ENCODE measurements at places on chromosomes 1 and 21.

DNA sequence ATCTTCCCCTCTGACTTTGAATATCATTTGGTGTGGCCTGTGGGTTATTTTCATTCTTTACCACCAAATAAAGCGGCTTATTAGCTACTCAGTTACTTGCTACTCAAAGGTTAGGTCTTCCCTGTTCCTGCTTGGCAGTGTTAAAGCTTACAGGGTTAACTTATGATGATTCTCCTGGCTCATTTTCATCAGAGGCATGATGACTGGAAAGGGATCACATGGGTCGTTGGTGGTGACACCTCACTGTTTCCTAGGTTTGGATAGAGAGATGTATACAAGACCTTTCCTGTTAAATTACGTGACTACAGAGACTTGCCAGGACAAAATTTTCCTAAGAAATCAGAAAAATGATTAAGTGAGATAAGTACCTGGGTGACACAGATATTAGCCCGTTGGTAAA is 27.4 kb downstream of the MRPS6 start:
- no peak for DNase-seq

DNA sequence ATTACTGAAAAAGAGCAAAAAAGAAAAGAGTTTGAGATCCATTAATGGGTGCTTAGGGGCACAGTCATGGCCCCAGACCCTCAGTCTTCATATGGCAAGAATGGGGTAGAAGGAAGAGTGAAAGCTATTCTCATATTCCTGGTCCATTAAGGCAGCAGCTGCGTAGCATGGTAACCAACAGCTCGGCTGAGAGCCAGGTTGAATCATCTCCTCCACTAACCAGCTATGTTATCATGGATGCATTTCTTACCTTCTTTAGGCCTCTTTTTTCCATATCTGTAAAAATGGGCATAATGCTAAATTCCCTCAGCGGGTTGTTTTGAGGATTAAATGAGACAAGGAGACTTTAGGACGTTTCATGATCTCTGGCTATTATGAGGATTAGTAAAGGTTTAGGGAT is 15.0 kb upstream of the SARS1 start:
- DNase-seq: no peak

DNA sequence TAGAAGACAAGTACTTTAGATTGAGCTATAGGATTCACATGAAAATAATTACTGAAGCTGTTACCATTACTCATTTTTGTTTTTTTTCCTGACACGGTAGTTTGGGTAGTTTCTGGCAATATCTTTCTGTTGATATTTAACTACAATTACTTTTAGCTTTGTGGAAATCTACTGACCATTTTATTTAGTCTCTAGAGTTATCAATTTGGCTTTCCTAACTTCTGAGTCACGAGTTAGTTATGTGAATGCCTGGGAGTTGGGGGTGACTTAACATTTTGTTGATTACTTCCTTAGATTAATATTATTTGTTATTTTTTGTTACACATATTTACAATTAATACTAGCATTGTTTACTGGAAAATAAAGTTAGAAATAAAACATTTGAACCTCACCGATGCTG is 160.6 kb downstream of the HMCN1 start:
- no peak for DNase-seq

DNA sequence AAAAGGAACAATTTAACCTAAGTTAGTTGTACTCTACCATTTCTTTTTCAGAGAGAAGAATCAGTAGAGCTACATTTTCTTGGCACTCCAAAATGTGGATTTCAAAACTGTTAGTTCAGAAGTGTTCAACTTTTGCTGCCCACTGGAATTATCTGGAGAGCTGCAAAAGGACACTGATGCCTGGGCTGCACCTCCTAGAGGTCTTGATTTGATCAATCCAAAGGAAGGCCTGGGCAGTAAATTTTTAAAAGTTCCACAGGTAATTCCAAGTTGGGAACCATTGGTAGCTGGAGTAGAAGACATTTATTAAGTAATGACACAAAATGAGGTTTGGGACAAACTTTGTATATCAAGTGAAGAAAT is 79.3 kb upstream of the HMCN1 start:
- no peak for DNase-seq

DNA sequence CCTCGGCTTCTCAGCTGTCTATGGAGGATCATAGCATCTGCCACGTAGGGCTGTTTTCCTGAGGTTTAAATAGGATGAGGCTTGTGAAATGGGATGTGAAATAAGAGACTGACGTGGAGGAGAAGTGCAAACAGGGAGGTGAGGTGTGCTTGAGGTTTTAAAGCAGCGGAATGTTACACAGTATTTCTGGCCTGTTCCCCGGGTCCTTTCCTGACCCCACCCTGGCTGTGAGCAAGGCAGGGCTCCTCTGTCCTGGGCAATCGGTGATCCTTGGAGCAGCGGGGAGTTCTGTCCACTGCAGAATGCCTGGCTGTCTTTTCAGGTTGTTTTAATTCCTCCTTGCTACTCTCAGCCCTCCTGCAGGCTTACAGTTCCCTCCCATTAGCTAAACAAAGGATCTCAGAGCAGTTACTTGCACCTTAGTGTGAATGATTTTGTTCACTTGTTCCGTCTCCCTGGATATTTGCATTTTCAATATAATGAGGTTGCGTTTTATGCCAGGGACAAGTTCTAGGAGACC is 38.6 kb downstream of the LHX4 start:
- no peak for DNase-seq

GRCh38 chr1:60171801-60172200 is 98.2 kb upstream of the C1orf87 start:
- DNase-seq: no peak

- no peak for DNase-seq
These were observed 76.0 kb downstream of the MAN1C1 start for GRCh38 chr1:25692560-25692959.

- no peak for DNase-seq
These were observed 54.1 kb upstream of the CFAP298 start for GRCh38 chr21:32666258-32666657.

- DNase-seq: no peak
These were observed 7.1 kb downstream of the CYB561D1 start for GRCh38 chr1:109500941-109501381.

DNA sequence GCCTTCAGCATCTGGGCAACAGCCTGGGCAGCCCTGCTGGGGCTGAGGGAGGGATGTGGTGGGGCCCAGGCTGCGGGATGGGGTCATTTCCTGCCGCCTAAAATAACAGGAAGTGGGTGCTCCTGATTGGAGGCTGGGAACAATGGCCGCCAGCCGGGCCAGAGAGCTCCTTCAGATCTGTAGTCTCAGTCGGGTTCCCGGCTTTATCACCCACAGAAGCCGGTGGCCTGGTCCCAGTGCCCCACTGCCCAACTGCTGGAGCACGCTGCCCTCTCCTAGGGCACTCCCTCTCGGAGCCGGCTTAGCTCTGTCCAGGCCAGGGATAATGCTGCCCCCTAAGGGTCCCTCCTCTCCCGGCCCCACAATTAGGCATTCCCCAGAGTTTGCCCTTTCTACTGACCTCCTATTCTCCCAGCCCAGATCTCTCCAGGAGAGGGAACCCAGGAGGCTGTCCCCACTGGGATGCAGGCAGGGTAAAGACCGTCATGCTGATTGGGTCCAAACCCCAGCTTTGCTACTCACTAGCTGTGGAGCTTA is 5.1 kb downstream of the MAP7D1 start:
- DNase-seq: peak; percentile 40
